Central memory CD8-positive, alpha-beta T cell (primary cell): ENCODE measurements at places on chromosomes 1 and 21.
A peak's percentile ranks its signal among the peaks of the same experiment; 100 is the strongest.

DNA sequence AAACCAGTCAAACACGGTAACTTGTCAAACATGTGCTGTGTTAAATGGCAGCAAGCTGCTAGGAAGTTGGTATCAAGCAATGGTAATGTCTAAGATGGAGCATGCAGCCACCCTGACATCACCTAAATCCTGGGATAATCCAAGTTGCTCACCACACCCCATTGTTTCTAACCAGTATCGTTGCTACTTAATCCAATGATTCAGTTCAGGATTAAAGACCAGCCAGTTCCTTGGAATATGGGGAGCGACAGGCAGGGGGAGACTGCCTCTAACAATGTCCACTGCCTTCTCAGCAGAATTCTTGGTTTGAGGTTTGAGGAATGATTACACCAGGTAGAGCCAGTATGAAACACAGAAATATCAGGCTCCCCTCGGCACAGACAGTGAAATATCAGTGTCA lies 122.1 kb upstream of the IFFO2 start:
- H3K27me3 ChIP-seq = no peaks in the 10 kb centered on the region
- no peak for DNase-seq
- no peak overlapping the region for H3K4me3 ChIP-seq
- no peak overlapping the region for H3K27ac ChIP-seq

DNA sequence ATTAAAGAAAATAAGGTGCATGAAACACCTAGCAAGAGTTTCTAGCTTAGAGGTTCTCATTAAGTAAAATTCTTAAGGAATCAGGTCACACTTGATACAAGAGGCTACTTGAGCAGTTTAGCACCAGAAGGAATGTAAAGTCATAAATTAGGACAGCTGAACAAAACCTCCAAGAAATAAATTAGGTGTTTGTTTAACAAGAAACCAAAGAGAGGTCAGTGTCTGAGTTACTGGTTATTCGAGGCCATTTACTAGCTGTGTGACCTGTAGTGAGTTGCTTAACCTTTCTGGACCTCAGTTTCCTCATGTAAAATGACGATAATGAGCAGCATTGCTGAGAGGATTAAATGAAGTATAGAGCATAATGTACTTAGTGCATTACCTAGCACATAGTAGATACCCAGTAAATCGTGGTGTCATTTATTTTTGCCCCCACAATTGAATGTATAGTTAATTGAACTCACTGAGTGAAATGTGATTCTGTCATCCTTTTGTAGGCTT lies 908 bp upstream of the ELK4 start:
- H3K27me3 ChIP-seq = peaks cover 8% of the 10 kb centered on the region
- H3K4me1 ChIP-seq = peaks cover 31% of the 10 kb centered on the region
- no peak for DNase-seq
- H3K4me3 ChIP-seq = peak overlapping the region; percentile 87

GRCh38 chr1:40691538-40692428 lies at the start of gene NFYC:
Gene NFYC (plus strand): TSS chr1:40691704. CDS start chr1:40738844, 47,140 bp downstream.
- H3K36me3 ChIP-seq = peaks cover 21% of the 10 kb centered on the region
- peak within 1 kb of the TSS; percentile 90 for H3K27ac ChIP-seq
- peak within 1 kb of the TSS; percentile 92 for H3K4me3 ChIP-seq
- H3K4me1 ChIP-seq = peaks cover 59% of the 10 kb centered on the region

- no peak overlapping the region for H3K27ac ChIP-seq
- DNase-seq = no peak
- peaks cover 7% of the 10 kb centered on the region for H3K27me3 ChIP-seq
- no peak overlapping the region for H3K4me3 ChIP-seq
Observed at GRCh38 chr1:23249787-23250454, 32.6 kb upstream of the HTR1D start.

GRCh38 chr1:173489149-173489600 lies 12.0 kb downstream of the PRDX6 start:
- no peaks in the 10 kb centered on the region for H3K27me3 ChIP-seq
- peaks cover 49% of the 10 kb centered on the region for H3K36me3 ChIP-seq
- H3K4me1 ChIP-seq = no peaks in the 10 kb centered on the region
- DNase-seq = no peak
- H3K27ac ChIP-seq = no peak overlapping the region

DNA sequence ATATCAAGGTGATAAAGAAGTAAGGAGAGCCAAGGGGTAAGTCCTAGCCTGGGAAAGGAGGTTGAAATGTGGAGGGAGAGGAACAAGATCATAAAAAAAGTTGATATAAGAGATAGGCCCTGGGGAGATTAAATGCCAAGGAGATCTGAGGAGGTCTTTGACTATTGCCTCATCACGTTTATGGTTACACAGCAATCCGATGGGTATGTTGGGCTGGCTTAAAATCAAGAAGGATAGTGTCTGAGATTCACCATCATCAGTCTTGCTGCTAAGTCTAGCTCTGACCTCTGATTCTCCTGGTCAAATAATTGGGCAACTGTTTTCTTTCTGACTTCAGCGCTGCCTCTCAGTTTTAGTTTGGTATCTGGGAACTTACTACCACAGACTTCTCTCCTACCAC lies 416.3 kb downstream of the GPATCH2 start:
- H3K4me1 ChIP-seq = no peaks in the 10 kb centered on the region
- H3K4me3 ChIP-seq = no peak overlapping the region
- no peak for DNase-seq
- H3K27ac ChIP-seq = no peak overlapping the region
- no peaks in the 10 kb centered on the region for H3K36me3 ChIP-seq

- H3K36me3 ChIP-seq = peaks cover 3% of the 10 kb centered on the region
- no peak overlapping the region for H3K27ac ChIP-seq
- DNase-seq = no peak
- H3K27me3 ChIP-seq = peaks cover 71% of the 10 kb centered on the region
- H3K4me3 ChIP-seq = no peak overlapping the region
Observed at GRCh38 chr1:65527707-65528503, 107.4 kb downstream of the LEPR start.

DNA sequence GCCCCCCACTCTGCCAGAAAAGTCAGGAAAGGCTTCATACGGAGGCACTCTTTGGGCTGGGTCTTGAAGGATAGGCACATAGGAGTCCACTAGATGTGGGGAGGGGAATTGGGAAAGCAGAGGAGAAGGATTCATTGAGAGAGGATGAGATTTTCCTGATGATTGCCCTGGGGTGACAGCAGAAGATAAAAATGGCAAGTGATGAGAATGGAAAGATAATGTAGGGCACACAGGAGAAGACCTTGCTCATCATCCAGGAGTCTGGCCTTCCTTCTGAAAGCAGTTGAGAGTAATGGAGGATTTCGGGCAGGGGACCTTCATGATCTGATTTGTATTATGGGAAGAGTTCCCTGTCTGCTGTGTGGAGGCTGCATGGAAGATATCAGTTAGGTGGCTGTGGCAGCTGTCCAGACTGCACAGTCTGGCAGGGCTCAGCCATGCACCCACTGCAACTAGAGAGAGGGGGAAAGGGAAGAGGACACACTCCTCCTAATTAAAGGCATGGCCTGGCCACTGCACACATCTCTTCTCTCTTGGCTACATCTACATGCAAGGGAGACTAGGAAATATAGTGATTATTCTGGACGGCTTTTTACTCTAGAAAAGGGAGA lies 9.6 kb upstream of the FABP3 start:
- H3K27me3 ChIP-seq = peaks cover 63% of the 10 kb centered on the region
- H3K4me3 ChIP-seq = no peak overlapping the region
- no peaks in the 10 kb centered on the region for H3K4me1 ChIP-seq
- no peaks in the 10 kb centered on the region for H3K36me3 ChIP-seq
- no peak for DNase-seq

DNA sequence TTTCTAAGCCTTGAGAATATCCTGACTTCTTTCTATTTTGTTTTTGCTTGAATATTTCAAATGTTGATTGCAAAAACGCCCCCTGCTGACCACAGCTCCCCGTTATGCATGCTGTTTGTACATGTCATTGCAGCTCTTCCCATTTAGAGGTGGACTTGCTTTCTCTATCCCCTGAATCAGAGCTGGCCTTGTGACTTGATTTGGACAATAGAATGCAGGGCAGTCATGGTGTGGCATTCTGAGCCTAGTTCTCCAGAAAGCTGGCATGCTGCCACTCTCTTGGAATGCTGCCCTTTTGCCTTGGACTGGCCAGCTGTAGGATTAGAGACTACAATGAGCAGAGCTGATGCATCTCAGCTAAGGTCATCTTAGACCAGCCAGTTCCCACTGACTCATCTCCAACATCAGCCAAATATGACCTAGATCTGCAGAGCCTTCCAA lies 1561.5 kb downstream of the MRPL39 start:
- no peak overlapping the region for H3K27ac ChIP-seq
- no peak for DNase-seq
- H3K4me1 ChIP-seq = no peaks in the 10 kb centered on the region
- no peaks in the 10 kb centered on the region for H3K36me3 ChIP-seq

DNA sequence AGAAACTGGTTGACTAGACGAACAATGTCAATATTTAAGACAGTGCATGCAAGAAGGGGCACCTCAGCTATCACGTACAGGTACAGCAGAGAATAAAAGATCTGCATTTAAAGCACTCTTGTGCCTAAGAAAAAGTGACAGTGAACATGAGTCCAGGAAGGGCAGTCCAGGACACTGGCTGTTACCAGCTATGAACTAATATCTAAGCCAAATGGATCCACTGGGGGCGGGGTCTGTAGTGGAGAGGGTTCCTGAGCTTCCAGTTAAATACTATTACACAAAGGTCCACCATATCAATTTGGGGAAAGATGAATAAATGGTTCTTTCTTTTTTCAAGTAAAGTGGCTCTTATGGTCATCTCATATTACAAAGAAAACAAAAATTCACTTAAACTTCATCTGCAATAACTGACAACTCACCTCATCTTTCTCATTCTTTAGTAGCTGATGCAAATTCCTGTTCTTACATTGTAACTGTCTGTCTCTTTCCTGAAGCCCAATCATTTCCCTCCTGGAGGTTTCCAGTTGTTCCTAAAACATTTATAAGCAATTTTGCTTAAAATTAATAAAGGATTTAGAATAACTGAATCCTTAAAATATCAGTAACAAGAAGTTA lies 24.5 kb downstream of the SSX2IP start:
- DNase-seq = no peak
- no peak overlapping the region for H3K27ac ChIP-seq
- no peaks in the 10 kb centered on the region for H3K27me3 ChIP-seq
- peaks cover 20% of the 10 kb centered on the region for H3K36me3 ChIP-seq
- no peak overlapping the region for H3K4me3 ChIP-seq

DNA sequence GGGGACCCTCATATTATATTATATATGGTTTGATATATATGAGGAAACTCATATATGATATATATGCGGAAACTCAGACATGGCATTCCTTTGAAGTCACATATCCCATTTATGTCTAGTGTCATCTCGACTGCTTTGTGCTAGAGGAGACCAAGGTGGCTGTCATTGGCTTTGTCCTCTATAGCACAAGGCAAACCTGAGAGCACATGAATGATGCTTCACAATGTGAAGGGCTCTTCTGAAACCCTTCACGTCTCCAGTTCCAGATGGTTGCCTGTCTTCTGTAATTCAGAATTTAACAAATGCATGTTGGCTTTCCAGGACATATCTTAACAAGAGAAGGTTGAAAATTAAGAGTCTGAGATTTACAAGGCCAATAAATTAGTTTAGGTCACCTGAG lies 303.6 kb downstream of the BARHL2 start:
- H3K4me1 ChIP-seq = no peaks in the 10 kb centered on the region
- no peaks in the 10 kb centered on the region for H3K36me3 ChIP-seq
- DNase-seq = no peak
- H3K27ac ChIP-seq = no peak overlapping the region

- DNase-seq = no peak
- H3K4me3 ChIP-seq = no peak overlapping the region
- H3K27me3 ChIP-seq = no peaks in the 10 kb centered on the region
Observed at GRCh38 chr21:41446586-41446985, 20.5 kb downstream of the MX1 start.

GRCh38 chr1:201383647-201384405 lies 6.3 kb upstream of the TNNT2 start:
- peaks cover 3% of the 10 kb centered on the region for H3K36me3 ChIP-seq
- H3K4me1 ChIP-seq = no peaks in the 10 kb centered on the region
- H3K4me3 ChIP-seq = no peak overlapping the region
- no peak overlapping the region for H3K27ac ChIP-seq

- no peak overlapping the region for H3K4me3 ChIP-seq
- H3K36me3 ChIP-seq = no peaks in the 10 kb centered on the region
- no peaks in the 10 kb centered on the region for H3K4me1 ChIP-seq
- no peak overlapping the region for H3K27ac ChIP-seq
Observed at GRCh38 chr21:25912402-25912746, 177.6 kb downstream of the GABPA start.

DNA sequence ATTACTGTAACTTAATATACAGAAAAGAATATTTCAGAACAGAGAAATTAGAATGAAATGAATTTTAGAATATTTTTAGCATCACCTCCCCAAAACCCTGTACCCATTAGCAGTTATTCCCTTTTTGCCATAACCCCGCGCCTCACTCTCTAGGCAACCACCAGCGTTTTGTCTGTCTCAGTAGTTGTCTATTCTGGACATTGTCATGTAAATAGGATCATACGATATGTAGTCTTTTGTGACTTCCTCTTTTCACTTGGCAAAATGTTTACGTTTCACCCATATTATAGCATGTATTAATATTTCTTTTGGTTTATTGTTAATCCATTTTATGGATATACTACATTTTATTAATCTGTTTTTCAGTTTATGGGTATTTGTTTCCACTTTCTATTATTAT lies 24.9 kb downstream of the SOAT1 start:
- H3K4me1 ChIP-seq = peaks cover 29% of the 10 kb centered on the region
- H3K36me3 ChIP-seq = peaks cover 25% of the 10 kb centered on the region
- no peak for DNase-seq
- H3K27ac ChIP-seq = peak overlapping the region; percentile 62

- peaks cover 13% of the 10 kb centered on the region for H3K27me3 ChIP-seq
- no peaks in the 10 kb centered on the region for H3K4me1 ChIP-seq
- no peak overlapping the region for H3K27ac ChIP-seq
- no peaks in the 10 kb centered on the region for H3K36me3 ChIP-seq
Observed at GRCh38 chr1:118147522-118147921, 37.5 kb downstream of the SPAG17 start.

DNA sequence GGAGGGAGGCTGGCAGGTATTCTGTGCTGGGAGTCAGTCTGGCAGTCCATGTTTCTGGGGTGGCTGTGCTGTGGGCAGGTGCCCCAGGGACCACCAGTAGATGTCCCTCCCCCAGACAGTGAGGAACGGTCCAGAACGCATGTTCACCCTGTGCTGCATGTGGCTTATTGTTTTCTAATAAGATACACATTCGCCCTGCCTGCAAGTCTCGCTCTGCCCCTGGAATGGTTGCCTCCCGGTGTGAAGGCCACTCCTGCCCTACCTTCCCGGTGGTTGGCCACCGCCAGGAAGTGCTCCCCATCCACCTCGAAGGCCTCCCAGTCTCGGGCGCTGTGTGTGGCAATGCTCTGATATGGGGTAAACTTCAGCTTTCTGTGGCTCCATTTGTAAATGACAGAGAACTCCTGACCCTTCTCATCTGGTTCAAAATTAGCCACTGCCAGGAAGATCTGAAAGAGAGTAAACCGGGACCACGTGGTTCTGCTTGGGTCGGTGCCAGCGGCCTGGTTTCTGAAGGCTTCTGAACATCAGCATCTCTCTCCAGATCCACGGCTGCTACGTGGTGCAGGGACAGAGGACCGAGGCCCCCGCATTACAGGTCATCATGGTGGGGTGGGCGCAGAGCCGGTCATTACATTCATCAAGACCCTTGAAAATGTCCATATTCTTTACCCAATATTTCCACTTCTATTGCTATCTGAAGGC lies 14.5 kb downstream of the KRTAP10-1 start:
- H3K36me3 ChIP-seq = no peaks in the 10 kb centered on the region
- no peaks in the 10 kb centered on the region for H3K4me1 ChIP-seq
- no peaks in the 10 kb centered on the region for H3K27me3 ChIP-seq
- no peak overlapping the region for H3K4me3 ChIP-seq

GRCh38 chr1:223620297-223620897 lies 45.1 kb downstream of the CAPN8 start:
- H3K27me3 ChIP-seq = no peaks in the 10 kb centered on the region
- no peaks in the 10 kb centered on the region for H3K36me3 ChIP-seq
- no peak overlapping the region for H3K4me3 ChIP-seq
- no peaks in the 10 kb centered on the region for H3K4me1 ChIP-seq
- no peak overlapping the region for H3K27ac ChIP-seq
- DNase-seq = no peak
